Osteocyte (in vitro differentiated cells): ENCODE measurements at places on chromosomes 4 and X. TPM values are rescaled to one million over a fixed set of nuclear protein-coding genes. Genes with fewer than 3 reads are reported as not detected.

TCEAL3 gene
- 36.5 and 38.4 TPM in 2 replicates for total RNA-seq

BMX gene
- not detected in 2 replicates for total RNA-seq

DNAAF6 gene
- not detected in 2 replicates for total RNA-seq

DNA sequence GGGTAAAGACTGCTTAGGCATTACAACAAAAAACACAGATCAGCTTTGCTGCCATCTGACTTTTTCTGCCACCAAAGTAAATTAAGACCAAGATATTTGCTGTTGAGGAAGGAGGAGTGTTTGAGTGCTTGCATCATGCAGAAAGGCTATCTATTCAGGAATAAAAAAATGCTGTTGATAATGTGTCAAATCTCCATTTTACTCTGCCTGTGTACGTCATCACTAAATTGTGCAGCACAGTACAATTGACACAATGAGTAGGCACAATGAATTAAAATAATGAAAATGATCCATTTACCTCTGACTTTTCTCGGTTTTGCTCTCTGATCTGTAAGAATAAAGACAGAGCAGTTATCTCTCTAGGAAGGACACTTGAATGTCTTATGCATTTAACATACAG is 56.3 kb downstream of the NKX6-1 start:
- DNase-seq = no peak
- H3K36me3 ChIP-seq = no peaks in the 10 kb centered on the region
- H3K4me3 ChIP-seq = no peak overlapping the region
- no peak overlapping the region for H3K27ac ChIP-seq

DNA sequence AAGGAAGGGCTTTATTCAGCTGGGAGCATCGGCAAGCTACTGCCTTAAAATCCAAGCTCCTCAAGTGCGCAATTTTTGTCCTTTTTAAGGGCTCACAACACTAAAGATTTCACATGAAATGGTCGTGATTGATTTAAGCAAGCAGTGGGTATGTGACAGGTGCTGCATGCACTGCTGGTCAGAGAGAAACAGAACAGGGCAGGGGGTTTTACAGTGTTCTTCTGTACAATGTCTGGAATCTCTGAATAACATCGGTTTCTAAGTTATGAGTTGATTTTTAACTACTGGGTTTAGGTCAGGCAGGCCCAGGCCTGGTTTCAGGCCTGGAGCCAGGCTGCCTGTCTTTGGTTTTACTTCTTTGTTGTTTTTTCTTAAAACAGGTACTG is 6.0 kb downstream of the UGT2B17 start:
- no peak overlapping the region for H3K27ac ChIP-seq
- no peaks in the 10 kb centered on the region for H3K4me1 ChIP-seq
- no peaks in the 10 kb centered on the region for H3K36me3 ChIP-seq
- DNase-seq = no peak
- H3K4me3 ChIP-seq = no peak overlapping the region

DNA sequence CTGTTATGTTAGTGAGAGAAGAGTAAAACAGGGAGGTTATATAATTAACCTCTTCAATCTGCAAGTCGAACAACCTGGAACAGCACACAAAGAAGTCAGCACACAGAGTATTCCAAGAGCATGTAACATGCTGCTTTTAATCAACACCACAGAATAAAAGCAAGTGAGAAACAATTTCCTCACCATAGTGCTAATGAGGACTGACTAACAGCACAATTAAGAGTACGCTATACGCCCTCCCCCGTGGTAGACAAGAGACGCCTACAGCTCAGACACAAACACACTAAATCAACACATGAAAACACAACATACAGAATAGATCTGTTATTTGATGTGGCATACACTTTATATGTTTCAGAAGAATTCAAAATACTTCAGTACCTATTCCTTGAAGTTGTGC is 103.0 kb downstream of the PPP3CA start:
- H3K4me1 ChIP-seq = peaks cover 10% of the 10 kb centered on the region
- H3K4me3 ChIP-seq = no peak overlapping the region
- DNase-seq = no peak

GRCh38 chr4:123776267-123776666 is 379.7 kb downstream of the SPRY1 start:
- no peak for DNase-seq
- no peak overlapping the region for H3K4me3 ChIP-seq
- H3K4me1 ChIP-seq = peaks cover 5% of the 10 kb centered on the region
- H3K27me3 ChIP-seq = no peaks in the 10 kb centered on the region
- no peak overlapping the region for H3K27ac ChIP-seq

- H3K27ac ChIP-seq = no peak overlapping the region
- H3K27me3 ChIP-seq = no peaks in the 10 kb centered on the region
- H3K4me3 ChIP-seq = no peak overlapping the region
- H3K4me1 ChIP-seq = no peaks in the 10 kb centered on the region
These were observed 90.7 kb upstream of the ADRA2C start for GRCh38 chr4:3675251-3676115.

GRCh38 chrX:36957425-36958328 is 50.5 kb upstream of the FAM47C start:
- DNase-seq = no peak
- H3K27me3 ChIP-seq = peaks cover 27% of the 10 kb centered on the region
- peaks cover 5% of the 10 kb centered on the region for H3K4me1 ChIP-seq
- H3K4me3 ChIP-seq = no peak overlapping the region
- peaks cover 2% of the 10 kb centered on the region for H3K36me3 ChIP-seq

GRCh38 chr4:82376109-82376508 is 2.3 kb upstream of the HNRNPD start:
- no peaks in the 10 kb centered on the region for H3K27me3 ChIP-seq
- H3K4me1 ChIP-seq = peaks cover 28% of the 10 kb centered on the region
- DNase-seq = no peak
- no peak overlapping the region for H3K27ac ChIP-seq
- H3K36me3 ChIP-seq = peaks cover 3% of the 10 kb centered on the region

DNA sequence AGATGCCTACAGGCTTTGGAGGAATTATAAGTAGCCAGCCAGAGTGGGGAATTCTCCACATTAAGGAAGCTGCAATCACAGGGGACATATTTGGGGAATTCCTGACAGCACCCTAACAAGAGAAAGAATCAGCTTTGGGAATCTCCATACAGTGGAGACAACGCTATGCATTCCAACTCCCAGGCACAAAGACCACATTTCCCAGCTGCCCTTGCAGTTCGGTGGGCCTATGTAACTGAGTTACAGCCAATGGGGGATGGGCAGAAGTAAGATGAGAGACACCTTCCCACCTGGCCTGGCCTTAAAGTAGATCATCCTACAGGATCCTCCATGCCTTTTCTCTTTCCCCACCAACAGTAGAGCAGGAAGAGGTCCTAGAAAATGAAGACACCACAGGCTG is 43.4 kb upstream of the CCKAR start:
- no peaks in the 10 kb centered on the region for H3K36me3 ChIP-seq
- no peak for DNase-seq
- H3K27me3 ChIP-seq = peaks cover 7% of the 10 kb centered on the region
- H3K4me1 ChIP-seq = no peaks in the 10 kb centered on the region
